ENCODE measurements at places on chromosomes 1 and 21. TPM values are rescaled to one million over a fixed set of nuclear protein-coding genes. Genes with fewer than 3 reads are reported as not detected.

PROK1 gene
- under 0.01 TPM for total RNA-seq

HHAT gene
- total RNA-seq: 1.5 TPM

FYB2 gene
- total RNA-seq: 0.49 TPM

IL20 gene
- total RNA-seq: not detected

CD84 gene
- 2.2 TPM for total RNA-seq

PLA2G2F gene
- not detected for total RNA-seq

KCNE2 gene
- 0.25 TPM for total RNA-seq

ALG14 gene
- 1.5 TPM for total RNA-seq

AGT gene
- total RNA-seq: 6.4 TPM

FCRL1 gene
- under 0.01 TPM for total RNA-seq

TMPRSS15 gene
- under 0.01 TPM for total RNA-seq

SLC30A7 gene
- total RNA-seq: 20.4 TPM

OR10Z1 gene
- total RNA-seq: not detected

PLPPR5 gene
- total RNA-seq: 56.8 TPM

ERG gene
- 1.2 TPM for total RNA-seq

DMBX1 gene
- total RNA-seq: not detected
